ENCODE measurements at places on chromosomes 7 and 10.

DNA sequence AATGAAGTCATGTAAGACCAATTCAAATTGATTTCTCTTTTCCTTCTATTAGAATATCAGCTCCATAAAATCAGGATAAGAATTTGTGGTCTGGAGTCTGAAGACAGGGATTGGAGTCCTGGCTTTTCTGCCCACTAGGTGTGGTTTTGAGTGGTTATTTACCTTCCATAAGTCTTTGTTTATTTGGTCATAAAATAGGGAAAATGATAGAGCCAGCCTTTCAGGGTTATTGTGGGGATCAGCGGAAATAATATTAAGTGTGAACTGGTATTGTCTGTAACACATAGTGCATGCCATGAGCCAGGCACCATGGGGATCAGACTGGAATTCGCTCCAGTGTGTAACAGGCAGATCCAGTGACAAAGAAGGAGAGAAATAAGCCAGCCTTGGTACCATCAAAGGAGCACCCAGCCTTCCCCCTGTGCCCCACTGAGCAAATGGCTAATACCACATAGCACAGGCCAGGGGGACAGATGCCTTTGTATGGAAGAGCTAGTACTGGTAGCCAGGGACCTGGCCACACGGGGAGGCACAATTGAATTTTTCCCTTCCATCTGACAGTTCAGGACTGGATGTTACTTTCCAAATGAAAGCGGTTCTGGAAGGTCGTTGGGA is 509.7 kb upstream of the PODXL start:
- DNase-seq, result no peak

DNA sequence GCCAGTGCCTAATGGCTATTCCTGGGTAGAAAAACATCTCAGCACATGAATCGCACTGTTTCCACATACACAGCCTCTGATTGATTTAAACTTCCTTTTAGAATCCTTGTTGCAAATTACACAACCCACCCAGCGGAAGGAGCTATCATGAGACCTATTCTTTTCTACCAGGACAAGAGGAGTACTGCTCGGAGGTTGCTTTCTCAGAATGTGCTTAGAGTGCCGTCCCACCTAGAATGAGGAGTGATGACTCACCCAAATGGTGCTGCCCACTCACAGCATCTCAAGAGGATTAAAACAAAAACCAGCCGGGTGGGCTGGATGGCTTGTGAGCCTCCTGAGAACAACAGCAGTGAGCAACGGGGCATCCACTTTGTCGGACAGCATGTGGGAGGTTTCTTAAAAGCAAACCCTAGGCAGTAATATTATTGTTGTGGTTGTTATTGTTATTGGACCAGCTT is 128.9 kb downstream of the DGKI start:
- DNase-seq, result no peak

DNA sequence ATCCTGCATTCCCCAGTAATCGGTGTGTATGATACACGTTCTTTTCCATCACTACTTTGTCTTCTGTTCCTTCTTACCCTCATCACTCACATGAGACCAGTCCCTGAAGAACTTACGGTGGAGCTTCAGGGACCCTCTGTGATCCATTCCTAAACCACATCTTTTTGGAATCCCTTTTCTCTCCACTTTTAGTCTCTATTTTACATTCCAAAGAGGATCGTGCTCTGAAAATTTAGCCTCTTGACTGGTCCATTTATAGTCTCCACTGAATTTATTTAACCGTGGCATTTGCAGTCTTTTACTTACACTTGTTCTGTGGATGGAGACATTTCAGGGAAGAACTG is 109.1 kb downstream of the NT5C2 start:
- DNase-seq, result no peak

DNA sequence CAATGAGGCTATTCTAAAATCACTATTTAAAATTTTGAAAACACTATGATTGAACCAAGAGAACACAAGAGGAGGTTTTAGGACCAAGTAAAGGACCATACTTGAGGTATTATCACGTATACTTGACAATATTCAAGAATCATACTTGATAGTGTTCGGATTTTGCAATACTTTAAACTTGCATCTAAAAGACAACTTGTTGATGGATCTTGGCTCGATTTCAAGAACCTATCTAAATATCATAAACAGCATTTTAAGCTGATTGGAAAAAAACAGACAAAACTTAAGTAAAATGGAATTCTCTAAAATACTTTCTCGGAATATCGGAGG is 1.3 kb downstream of the NAMPT start:
- no peak for DNase-seq

DNA sequence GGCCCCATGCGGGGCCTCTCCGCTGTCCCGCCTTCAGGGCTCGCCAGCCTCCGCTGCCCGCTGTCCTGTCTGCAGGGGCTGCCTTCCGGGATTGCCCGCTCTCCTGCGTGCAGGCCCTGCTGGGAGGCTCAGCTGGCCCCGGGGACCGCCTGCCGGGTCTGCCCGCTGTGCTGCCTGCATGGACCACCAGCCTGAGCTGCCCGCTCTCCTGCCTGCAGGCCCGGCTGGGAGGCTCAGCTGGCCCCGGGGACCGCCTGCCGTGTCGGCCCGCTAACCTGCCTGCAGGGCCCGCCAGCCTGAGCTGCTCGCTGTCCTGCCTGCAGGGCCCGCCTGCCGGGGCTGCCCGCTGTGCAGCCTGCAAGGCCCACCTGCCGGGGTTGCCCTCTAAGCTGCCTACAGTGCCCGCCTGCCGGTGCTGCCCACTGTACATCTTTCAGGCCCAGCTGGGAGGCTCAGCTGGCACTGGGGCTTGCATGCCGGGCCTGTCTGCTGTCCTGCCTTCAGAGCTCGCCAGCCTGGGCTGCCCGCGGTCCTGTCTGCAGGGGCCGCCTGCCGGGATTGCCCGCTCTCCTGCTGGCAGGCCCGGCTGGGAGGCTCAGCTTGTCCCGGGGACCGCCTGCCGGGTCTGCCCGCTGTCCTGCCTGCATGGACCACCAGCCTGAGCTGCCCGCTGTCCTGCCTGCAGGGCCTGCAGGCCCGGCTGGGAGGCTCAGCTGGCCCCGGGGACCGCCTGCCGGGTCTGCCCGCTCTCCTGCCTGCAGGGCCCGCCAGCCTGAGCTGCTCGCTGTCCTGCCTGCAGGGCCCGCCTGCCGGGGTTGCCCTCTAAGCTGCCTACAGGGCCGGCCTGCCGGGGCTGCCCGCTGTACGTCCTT is 165.1 kb downstream of the GLRX3 start:
- DNase-seq, result peak; percentile 76

DNA sequence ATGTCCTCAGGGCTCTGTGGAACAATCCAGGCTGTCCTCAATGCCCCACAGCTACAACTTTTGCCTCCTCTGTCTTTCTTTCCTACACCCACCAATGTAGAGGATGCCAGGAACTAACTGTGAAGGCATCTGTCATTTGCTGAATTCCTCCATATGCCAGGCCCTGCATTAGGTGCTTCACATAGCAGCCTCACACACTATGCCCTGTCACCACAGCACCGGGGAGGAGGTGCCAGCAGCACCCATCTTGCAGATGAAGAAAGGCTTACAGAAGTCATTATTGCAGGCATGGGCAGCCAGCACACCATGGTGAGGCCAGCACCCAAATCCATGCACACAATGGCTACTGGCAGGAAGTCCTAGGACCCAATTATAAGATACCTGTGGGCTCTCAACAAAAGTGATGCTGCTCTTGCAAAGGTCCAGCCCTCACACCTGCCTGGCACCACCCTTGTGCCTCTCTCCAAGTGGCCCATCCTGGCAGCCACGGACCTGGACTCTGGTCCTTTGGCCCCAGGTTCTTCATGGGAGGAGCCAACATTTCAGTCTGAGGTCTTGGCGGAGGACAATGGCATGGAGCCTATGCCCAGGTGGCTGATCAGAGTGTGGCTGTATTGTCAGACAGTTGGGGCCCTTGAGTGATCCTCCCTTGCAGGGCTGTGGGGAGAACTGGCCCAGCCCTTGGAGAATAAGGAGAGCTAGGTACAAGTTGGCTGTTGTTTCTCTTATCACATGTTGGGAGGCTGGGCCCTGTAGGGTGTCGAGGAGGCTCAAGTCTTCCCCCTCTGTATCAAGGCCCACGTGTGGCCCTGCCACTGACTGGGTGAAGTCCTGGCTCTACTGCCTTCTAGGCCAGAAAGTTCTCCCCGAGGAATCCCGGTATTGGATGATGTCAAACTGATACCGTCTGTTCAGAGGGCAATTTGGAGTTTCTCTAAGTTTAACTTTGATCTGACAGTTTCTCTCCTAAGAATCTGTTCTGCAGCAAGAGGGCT is 14.4 kb upstream of the MYL7 start:
- no peak for DNase-seq

GRCh38 chr10:94286901-94287300 is 75.8 kb downstream of the NOC3L start:
- DNase-seq, result no peak

- no peak for DNase-seq
These were observed 58.1 kb upstream of the OPN4 start for GRCh38 chr10:86596266-86596665.

- no peak for DNase-seq
These were observed 21.4 kb downstream of the POT1 start for GRCh38 chr7:124908259-124908658.

GRCh38 chr7:125391921-125392320 is 462.3 kb upstream of the POT1 start:
- no peak for DNase-seq

DNA sequence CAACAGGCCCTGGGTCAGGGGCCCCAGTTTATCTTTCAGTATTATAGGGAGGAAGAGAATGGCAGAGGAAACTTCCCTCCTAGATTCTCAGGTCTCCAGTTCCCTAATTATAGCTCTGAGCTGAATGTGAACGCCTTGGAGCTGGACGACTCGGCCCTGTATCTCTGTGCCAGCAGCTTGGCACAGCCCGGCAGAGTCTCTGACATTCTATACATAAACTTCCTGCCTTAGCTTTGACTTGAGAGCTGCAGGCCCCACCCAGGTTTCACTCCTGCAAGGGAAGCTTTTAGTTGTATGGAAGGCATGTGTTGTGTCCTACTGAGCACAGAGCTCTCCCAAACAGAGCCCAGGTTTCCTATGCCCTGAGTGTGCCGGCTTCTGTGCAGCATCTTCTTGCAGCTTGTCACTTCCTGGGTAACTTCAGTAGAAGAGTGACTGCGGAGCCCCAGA is 205.6 kb upstream of the PRSS58 start:
- no peak for DNase-seq

DNA sequence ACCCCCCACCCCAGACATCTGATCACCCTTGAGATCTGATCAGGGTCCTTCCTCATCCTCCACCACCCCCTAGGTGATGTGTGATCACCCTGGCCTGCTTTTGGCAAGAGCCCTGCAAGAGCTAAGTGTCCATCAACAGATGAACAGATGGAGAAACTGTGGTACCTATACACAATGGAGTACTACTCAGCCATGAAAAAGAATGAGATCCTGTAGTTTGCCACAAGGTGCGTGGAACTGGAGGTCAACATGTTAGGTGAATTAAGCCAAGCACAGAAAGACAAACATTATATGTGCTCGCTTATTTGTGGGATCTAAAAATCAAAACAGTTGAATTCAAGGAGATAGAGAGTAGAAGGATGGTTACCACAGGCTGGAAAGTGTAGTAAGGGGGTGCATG is 209.1 kb downstream of the USP6NL start:
- no peak for DNase-seq

GRCh38 chr7:86012971-86013370 is 630.7 kb upstream of the GRM3 start:
- no peak for DNase-seq

DNA sequence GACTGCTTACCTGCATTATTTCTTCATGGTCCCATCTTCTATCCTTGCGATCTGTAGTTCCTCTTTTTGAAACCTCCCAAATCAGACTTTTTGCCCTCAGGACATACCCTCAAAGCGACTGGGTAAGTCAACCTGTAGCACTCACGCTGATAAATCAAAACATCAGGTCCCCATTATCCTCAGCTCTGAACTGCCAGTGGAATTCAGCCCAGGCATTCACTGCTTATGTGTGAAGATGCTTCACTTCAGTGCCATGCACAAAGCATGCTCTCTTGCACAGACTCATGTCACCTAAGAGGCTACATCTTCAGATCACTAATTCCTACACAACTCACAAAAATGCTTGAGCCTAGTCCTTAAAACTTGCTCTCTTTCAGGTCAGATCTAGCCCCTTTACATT is 283.6 kb upstream of the KLF6 start:
- DNase-seq, result no peak

- DNase-seq, result no peak
These were observed 44.8 kb downstream of the AKR1B1 start for GRCh38 chr7:134414109-134414508.

- DNase-seq, result no peak
These were observed 14.1 kb downstream of the CXCL12 start for GRCh38 chr10:44370731-44371248.

- no peak for DNase-seq
These were observed 6.7 kb upstream of the LRGUK start for GRCh38 chr7:134120405-134120804.

- no peak for DNase-seq
These were observed 155.1 kb downstream of the OR13A1 start for GRCh38 chr10:45160271-45160670.

DNA sequence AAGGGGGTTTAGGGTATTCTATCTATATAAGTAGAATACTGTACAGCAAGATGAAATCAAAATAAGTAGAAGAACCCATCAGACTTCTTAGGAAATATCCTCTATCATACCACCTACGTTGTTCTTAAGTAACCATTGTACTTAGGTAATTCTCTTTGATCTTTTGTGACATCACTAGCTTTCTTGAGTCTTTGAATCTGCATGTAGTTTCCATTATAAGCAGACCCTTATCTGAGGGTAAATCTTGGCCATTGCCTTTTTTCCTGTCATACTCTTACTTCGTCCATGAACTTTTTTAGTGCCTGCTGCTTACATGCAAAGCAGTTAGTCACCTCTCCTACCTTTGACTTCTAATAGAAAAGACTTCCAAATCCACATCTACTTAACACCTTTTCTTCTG is 49.0 kb downstream of the WAC start:
- DNase-seq, result no peak

- DNase-seq, result no peak
These were observed 98.6 kb downstream of the NKX6-2 start for GRCh38 chr10:132687181-132687892.

DNA sequence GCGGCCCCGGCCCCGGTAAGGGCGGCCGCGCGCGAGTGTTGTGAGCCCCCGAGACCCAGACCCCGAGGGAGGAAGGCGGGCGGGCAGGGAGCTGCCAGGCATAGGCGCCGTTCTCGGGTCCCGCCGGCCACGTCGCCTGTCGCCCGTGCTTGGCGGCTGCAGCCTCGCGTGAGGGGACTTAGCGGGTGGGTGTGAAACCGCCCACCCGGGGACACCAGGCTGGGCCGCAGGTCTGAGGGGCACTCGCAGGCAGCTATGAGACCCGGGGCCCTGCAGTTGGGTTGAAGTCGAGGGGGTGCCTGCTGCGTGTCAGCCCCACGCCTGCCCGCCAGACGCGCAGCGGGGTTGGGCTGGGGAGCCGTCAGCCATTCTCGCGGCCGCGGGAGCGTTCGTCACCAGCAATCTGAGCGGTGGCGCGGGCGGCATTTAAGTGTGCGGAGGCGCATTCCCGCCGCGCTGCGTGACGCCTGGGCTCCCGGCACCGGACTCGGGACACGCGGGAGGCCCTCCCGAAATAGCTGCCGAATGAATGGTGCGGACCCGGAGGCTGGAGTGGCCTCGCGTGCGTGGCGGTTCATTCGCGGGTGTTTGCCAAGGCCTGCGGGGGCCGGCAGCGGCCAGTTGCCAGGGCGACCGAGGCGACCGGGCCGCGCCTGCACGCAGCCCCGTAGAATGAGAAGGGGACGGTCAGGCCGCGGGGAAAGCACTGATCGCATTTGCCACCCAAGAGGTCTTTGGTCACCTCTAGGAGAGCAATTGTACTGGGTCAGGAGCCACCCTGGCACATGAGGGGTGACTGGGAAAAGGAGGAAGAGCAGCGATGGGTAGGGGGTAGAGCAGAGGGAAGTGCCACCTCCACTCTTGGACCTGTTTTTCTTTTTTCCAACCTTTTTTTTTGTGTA is 750 bp downstream of the ZNF398 start:
- peak; percentile 68 for DNase-seq

- no peak for DNase-seq
These were observed 383.1 kb upstream of the VSTM2A start for GRCh38 chr7:54159088-54159487.
